ENCODE measurements at places on chromosomes 5 and 9. TPM values are rescaled to one million over a fixed set of nuclear protein-coding genes. Genes with fewer than 3 reads are reported as not detected.

GRCh38 chr5:33228149-33228548 is 212.6 kb upstream of the TARS1 start:
- DNase-seq, result no peak

- DNase-seq, result no peak
Observed at GRCh38 chr5:32126691-32127090, 47.4 kb downstream of the GOLPH3 start.

GRCh38 chr9:99366621-99367020 is 144.5 kb downstream of the SEC61B start:
- DNase-seq, result no peak

DNA sequence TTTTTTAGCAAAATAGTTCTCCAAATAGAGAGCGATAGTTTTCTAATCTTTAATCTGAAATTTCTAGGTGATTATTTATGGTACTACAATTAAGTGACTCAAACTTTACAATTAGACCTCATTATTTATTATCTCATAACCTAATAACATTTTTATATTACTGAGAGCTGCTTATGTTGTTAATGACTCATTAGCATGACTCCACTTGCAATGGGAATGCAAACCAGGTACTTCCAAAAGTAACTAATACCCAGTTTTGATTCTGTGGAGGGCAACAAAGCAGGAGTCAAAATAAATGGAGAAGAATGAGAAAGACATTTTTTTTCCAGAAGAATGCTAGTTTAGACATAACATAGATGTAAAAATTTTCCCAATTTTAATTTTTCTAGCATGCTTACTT is 466.0 kb downstream of the PLK2 start:
- no peak for DNase-seq

- DNase-seq, result no peak
Observed at GRCh38 chr9:133842721-133843227, 104.6 kb upstream of the SARDH start.

- DNase-seq, result no peak
Observed at GRCh38 chr5:121725450-121725849, 126.2 kb upstream of the FTMT start.

DNA sequence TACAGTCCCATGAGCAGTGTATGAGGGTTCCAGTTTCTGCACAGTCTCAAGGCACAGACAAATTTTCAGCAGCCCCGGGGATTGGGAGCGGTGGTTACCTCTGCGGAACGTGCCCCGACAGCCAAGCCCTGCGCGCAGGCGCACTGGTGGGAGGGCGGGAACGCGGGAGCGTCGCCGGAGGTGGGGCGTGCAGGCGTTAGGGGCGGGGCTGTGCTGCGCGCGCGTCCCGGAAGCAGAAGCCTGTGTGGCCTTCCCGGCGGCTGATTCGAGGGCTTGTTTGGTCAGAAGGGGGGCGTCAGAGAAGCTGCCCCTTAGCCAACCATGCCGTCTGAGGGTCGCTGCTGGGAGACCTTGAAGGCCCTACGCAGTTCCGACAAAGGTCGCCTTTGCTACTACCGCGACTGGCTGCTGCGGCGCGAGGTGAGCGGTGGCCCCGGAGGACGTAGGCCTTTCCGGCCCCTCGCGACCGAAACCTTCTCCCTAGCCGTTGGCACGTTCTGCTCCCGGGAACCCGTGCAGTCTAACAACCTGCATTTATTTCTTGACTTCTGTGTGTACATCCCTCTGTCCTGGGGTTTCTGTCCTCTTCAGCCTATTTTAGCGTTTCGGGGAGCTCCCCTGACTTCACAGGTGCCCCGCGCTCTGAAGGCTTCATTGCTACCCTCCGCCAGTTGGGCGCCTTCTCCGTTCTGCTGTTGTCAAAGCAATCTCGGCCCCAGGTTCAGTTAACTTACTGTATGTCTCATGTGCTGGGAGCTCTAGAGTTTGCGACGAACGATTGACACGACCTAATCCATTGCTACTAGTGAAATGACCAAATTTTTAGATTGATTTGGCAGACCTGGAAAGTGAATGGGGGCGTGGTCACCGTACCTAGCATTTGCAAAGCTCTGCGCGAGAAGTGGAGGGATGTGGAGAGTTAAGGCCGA is at the start of gene GLE1:
GLE1 (plus strand) TSS at position 235 of the 929 bp plus-strand sequence; CDS start at position 322, 87 bp downstream.
- DNase-seq, result peak; percentile 94

GRCh38 chr9:3740690-3741419 is 215.1 kb upstream of the RFX3 start:
- DNase-seq, result no peak

GRCh38 chr9:93677641-93678136 is 101.3 kb downstream of the PHF2 start:
- no peak for DNase-seq

DNA sequence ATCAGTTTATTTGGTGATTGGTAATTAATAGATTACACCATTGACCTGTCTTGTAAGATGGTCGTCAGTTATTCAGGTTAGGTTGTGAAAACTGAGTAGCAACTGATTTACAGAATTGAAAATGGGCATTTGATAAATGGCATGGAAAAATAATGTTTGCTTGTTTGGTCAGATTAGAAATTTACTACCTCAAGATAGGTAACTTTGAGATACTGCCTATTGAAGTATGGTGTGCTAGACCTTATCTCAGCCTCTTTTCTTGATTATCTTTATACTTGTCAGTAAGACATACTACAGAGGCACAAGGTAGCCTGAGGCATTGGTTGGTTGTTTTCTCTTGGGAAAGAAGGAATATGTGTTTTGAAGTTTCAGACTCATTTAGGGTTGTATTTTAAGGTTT is 174.5 kb downstream of the XRCC4 start:
- no peak for DNase-seq

DNA sequence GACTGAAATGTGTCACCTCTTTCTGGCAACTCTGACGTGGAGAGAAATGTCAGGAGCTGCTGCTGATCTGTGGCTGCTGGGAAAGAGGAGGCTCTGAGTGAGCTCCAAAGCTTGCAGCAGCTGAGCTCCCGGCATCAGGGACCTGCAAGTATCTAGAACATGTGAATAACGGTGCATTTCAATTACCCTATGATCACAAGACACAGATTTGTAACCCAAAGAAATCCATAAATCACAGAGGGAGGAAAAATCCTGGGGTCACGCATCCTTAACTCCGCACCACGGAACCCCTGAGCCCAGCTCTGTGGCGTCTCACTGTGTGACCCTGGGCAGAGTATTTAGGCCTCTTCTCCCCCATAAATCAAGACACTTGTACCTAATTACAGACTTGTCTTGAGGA is 139.8 kb downstream of the IRX2 start:
- DNase-seq, result no peak

DNA sequence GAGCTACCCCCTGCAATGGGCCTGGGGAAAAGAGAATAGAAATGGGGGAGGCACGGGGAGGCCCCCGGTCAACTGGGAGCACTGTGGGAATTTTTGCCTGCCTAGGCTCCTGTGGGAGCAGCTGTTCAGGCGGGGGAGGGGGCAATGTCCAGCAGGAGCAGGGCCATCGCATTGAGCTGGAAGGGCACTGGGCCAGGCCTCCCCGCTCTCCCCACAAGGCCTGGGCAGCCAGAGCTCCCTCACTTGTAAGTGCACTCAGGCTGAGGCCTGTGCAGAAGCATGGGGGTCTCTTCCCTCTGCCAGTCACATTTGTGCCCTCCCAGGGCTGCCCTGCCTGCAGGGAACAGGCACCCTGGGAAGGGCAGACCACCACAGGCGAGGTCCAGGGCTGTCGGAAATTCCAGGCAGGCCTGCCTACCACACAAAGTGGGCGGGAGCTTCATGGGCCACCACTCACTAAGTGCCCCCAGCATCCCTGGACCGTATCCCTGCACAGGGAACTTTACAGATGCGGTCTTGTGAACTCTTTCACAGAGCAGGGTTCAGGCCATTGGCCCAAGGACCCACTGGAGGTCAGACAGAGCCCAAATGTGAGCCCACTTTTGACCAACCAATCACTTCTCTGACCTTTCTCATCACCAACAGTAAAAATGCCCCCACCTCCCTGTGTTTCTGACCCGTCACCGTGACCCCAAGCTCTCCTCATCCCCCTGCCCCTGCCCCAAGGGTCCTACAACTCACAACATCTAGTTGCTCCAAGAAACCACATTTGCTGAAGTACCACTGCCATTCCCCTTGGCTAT is 1.0 kb upstream of the CFAP157 start:
- no peak for DNase-seq

- peak; percentile 22 for DNase-seq
Observed at GRCh38 chr5:38846379-38847011, 683 bp downstream of the OSMR start.

DNA sequence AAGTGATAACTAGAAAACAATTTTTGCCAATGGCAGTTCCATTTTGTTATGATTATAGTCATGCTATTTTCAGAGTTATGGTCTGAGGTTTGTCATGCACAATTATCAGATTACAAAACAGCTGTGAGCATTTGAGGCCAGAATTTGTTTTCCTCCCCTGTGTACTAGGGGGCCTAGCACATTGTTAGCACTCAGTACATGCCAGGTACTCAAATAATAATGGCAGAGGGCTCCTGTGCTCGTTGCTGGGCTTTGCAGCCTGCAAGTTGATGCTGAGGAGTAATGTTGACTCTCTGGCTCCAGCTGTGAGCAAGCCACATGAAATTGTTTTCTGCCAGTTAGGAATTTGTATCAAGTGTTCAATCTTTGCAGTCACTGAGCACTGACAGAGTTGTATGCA is 6.9 kb downstream of the DNAI1 start:
- DNase-seq, result no peak

DNA sequence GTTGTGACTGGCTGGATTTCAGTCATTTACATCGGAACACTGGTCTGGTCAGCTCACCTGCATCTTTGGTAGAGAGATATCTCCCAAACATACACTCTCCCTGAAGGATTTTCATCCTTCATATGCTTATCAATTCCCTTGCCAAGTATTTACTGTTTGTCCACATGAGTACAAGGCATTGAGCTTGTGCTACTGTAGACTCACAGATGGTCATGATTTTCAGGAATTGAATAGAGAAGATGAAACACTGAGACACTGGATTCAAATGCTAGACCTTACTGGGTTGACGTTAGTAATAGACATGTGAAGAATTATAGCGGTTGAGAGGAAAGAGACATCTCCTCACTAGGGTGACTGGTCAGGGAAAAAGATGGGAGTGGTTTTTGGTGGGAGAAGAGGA is 62.9 kb upstream of the ABL1 start:
- DNase-seq, result no peak

DNA sequence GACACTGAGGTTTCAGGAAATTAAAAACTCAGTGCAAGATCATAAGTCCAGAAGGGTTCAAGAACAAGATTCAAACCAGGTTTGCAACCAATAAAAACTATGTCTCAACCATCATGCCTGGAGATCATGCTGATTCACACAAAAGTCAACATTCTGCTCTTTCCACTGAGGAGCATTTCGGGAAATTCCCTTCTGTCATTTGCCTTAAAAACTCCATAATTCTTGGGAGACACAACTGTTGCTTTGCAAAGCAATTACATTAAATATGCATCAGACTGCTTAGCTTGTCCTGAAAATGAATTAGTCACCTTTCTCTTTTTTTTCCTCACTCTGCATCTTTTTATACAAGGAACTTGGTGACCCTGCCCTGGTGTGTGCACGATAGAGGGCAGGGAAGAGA is 275.9 kb upstream of the ZNF462 start:
- no peak for DNase-seq

- DNase-seq, result no peak
Observed at GRCh38 chr9:121768416-121769015, 117.1 kb downstream of the DAB2IP start.

DNA sequence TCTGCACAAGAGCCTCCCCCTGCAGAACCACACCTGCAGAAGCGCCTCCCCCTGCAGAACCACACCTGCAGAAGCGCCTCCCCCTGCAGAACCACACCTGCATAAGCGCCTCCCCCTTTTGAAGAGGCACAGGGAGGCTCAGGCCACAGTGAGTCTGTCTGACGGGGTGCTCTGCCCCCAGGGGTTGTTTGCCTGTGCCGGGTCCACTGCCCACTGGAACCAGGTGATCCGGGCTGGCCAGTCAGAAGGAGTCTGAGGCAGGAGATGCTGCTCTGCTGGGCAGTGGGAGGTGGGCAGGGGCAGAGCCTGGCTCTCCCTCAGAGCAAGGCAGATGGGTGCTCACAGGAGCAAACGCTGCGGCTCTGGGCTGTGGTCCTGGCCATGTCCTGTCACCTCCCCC is 60.8 kb upstream of the RNU6ATAC start:
- no peak for DNase-seq

- DNase-seq, result no peak
Observed at GRCh38 chr5:67300326-67300725, 103.7 kb upstream of the CD180 start.

DNA sequence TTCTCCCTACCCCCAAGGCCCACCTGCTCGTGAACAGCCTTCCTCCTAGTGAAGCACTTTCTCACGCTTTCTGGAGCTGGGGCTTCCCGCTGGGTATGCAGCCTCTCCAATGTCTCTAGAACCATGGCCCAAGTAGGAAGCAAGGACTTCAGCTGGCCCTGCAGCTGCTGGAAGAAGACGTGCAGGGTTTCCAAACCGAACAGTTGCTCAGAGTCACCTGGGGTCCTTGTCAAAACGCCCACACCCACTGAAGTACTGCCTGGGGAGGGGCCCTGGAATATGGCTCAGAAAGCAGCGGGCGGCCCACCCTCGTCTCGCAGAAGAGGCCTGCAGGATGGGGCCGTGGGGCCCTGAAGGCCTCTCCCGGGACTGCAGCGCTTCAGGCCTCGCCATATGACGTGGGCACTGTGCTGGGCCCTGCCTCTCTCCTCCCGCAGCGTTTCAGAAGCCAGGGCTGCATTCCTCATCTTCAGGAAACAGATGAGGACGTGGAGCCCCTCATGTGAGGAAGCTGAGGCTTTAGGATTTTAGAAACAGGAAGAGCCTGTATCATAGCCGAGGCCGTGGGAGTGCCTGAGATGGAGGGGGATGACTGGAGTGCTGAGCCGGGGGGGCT is 116.0 kb upstream of the LMX1B start:
- DNase-seq, result no peak

DNA sequence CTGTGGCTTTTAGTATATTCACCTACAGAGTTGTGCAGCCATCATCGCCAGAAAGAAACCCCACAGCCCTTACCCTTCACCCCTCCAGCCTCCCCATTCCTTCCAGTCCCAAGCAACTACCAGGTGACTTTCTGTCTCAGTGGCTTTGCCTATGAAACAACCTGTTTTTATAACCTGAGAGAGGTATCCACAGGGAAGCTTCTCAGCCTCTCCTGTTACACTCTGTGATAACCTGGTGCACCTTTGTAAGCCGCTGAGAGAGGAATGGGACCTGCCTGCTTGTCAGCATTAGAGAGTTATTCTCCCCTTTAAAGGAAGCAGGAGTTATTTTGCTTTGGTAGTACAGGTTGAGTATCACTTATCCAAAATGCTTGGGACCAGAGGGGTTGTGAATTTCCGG is 93.6 kb downstream of the TRIO start:
- DNase-seq, result no peak

GRCh38 chr9:134559013-134559412 is 82.6 kb upstream of the COL5A1 start:
- DNase-seq, result no peak

Gene PTGDS
- not detected for total RNA-seq

Gene KIF4B
- total RNA-seq, result not detected

Gene C5orf46
- total RNA-seq, result 0.97 TPM

Gene LCN15
- total RNA-seq, result not detected

Gene FAM78A
- not detected for total RNA-seq

Gene SEMA6A
- 53.3 TPM for total RNA-seq

Gene ITK
- not detected for total RNA-seq

Gene KCNT1
- not detected for total RNA-seq

Gene SPATA31C1
- total RNA-seq, result not detected

Gene PELO
- 26.4 TPM for total RNA-seq

Gene CBY3
- total RNA-seq, result not detected

Gene GRK6
- total RNA-seq, result 72.6 TPM

Gene CATSPER3
- 1.4 TPM for total RNA-seq
